ENCODE measurements at places on chromosomes 4 and X.

GRCh38 chrX:39912126-39912525 lies 185.6 kb downstream of the BCOR start:
- DNase-seq, result no peak
- H3K27ac ChIP-seq, result no peak overlapping the region
- H3K27me3 ChIP-seq, result peaks cover 56% of the 10 kb centered on the region
- no peak overlapping the region for H3K4me3 ChIP-seq
- no peaks in the 10 kb centered on the region for H3K36me3 ChIP-seq

GRCh38 chrX:103614999-103615398 lies 7.2 kb downstream of the TCEAL3 start:
- H3K4me1 ChIP-seq, result no peaks in the 10 kb centered on the region
- H3K27me3 ChIP-seq, result no peaks in the 10 kb centered on the region
- H3K36me3 ChIP-seq, result peaks cover 1% of the 10 kb centered on the region
- H3K27ac ChIP-seq, result no peak overlapping the region
- H3K4me3 ChIP-seq, result no peak overlapping the region

- no peaks in the 10 kb centered on the region for H3K36me3 ChIP-seq
- no peaks in the 10 kb centered on the region for H3K4me1 ChIP-seq
- no peak overlapping the region for H3K27ac ChIP-seq
- no peak for DNase-seq
- peaks cover 5% of the 10 kb centered on the region for H3K27me3 ChIP-seq
- H3K4me3 ChIP-seq, result no peak overlapping the region
Observed at GRCh38 chrX:84320614-84321013, 132.6 kb upstream of the RPS6KA6 start.

DNA sequence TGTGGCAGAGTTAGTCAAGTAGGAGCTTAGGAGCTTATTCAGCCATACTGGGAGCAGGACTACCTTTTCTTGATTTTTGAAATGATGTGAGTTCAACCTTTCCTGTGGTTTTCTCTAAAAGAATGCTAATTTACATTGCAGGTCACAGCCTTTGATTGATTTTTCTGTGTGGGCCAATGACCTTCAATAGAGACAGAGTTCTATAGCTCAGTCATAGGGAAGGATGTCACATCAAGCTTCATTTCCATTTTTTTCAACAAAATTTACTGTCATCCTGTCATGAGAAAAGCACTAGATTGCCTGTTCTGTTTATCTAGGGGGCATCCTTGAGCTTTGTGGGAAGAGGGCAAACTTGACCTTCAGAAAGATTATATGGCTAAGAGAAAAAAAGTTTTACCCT lies 448.7 kb downstream of the MID1IP1 start:
- H3K36me3 ChIP-seq, result no peaks in the 10 kb centered on the region
- DNase-seq, result no peak
- H3K4me1 ChIP-seq, result no peaks in the 10 kb centered on the region

GRCh38 chr4:88967883-88968331 lies 89.1 kb downstream of the FAM13A start:
- peaks cover 3% of the 10 kb centered on the region for H3K4me1 ChIP-seq
- H3K4me3 ChIP-seq, result no peak overlapping the region
- DNase-seq, result no peak
- no peaks in the 10 kb centered on the region for H3K36me3 ChIP-seq
- no peak overlapping the region for H3K27ac ChIP-seq

- no peaks in the 10 kb centered on the region for H3K27me3 ChIP-seq
- H3K4me3 ChIP-seq, result no peak overlapping the region
Observed at GRCh38 chrX:135384161-135384836, 37.4 kb upstream of the SMIM10L2A start.

GRCh38 chr4:183455431-183456195 lies 11.2 kb downstream of the CDKN2AIP start:
- DNase-seq, result peak; percentile 6
- no peak overlapping the region for H3K27ac ChIP-seq
- H3K36me3 ChIP-seq, result no peaks in the 10 kb centered on the region
- peaks cover 2% of the 10 kb centered on the region for H3K4me1 ChIP-seq

DNA sequence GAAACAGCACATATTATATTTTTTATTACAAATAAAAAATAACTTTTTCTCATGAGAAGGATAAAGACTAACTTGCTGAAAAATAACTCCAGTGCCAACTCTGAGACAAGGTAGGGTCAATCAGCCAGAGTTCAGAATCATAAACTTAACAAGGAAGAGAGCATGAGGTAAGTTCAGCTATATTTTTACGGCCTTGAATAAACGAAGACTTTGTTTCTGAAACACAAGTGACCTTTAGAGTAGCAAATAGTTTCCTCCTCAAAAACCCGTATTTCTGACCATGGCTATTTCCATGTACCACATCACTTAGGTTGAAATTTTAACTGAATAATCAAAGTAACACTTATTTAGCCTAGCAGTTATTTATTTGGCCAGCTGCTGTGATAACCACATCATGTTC lies 45.5 kb downstream of the PRDM5 start:
- H3K4me1 ChIP-seq, result no peaks in the 10 kb centered on the region
- H3K27ac ChIP-seq, result no peak overlapping the region
- H3K4me3 ChIP-seq, result no peak overlapping the region
- H3K36me3 ChIP-seq, result no peaks in the 10 kb centered on the region

DNA sequence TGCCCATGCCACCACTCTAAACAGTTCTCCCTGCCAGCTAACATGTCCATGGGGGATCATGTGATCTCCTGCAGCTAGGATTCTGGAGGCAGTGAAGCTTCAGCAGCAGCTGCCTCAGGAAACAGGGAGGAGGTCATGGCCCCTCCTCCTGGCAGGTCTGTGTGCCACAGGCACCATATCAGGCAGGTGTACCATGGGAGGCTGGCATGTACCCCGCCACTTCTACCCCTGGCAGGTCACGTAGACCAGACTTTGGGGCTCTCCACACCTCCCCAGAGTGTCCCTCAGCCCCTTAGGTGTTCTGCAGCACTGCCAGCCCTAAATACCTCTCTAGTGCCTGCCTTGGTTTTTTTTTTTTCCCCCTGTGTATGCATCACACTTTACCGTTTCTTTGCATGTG lies 110.5 kb upstream of the FAM47C start:
- H3K4me3 ChIP-seq, result no peak overlapping the region
- H3K4me1 ChIP-seq, result no peaks in the 10 kb centered on the region
- H3K27me3 ChIP-seq, result no peaks in the 10 kb centered on the region

DNA sequence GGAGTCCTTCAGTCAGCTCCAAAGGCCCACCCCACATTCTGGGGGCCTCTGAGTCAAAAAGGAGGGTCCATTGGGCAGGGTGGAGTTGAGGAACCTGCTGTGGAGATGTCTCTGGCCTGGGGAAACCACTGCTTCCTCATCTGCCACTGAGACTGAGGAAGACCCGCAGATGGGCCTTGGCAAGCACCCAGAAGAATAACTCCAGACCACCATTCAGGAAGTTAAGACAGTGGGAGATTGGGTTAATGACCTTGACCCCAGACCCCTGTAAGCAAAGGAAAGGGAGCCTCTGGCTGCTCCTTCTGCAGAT lies 8.1 kb upstream of the HSD17B10 start:
- no peak for DNase-seq
- H3K36me3 ChIP-seq, result no peaks in the 10 kb centered on the region
- H3K4me1 ChIP-seq, result peaks cover 7% of the 10 kb centered on the region
- no peak overlapping the region for H3K4me3 ChIP-seq
- peaks cover 46% of the 10 kb centered on the region for H3K27me3 ChIP-seq
- no peak overlapping the region for H3K27ac ChIP-seq

- H3K27ac ChIP-seq, result no peak overlapping the region
- H3K27me3 ChIP-seq, result peaks cover 3% of the 10 kb centered on the region
- H3K36me3 ChIP-seq, result no peaks in the 10 kb centered on the region
- no peak overlapping the region for H3K4me3 ChIP-seq
- H3K4me1 ChIP-seq, result peaks cover 14% of the 10 kb centered on the region
- no peak for DNase-seq
Observed at GRCh38 chr4:10031668-10032590, 10.6 kb upstream of the SLC2A9 start.

GRCh38 chr4:84403656-84404055 lies 95.4 kb downstream of the NKX6-1 start:
- no peak overlapping the region for H3K4me3 ChIP-seq
- H3K4me1 ChIP-seq, result no peaks in the 10 kb centered on the region
- no peak overlapping the region for H3K27ac ChIP-seq
- no peaks in the 10 kb centered on the region for H3K36me3 ChIP-seq
- no peaks in the 10 kb centered on the region for H3K27me3 ChIP-seq
- no peak for DNase-seq

GRCh38 chrX:47501226-47502074 lies 18.4 kb upstream of the ZNF41 start:
- peaks cover 21% of the 10 kb centered on the region for H3K27me3 ChIP-seq
- peak overlapping the region; percentile 30 for H3K4me3 ChIP-seq
- H3K4me1 ChIP-seq, result no peaks in the 10 kb centered on the region
- peak; percentile 47 for DNase-seq
- H3K27ac ChIP-seq, result no peak overlapping the region

DNA sequence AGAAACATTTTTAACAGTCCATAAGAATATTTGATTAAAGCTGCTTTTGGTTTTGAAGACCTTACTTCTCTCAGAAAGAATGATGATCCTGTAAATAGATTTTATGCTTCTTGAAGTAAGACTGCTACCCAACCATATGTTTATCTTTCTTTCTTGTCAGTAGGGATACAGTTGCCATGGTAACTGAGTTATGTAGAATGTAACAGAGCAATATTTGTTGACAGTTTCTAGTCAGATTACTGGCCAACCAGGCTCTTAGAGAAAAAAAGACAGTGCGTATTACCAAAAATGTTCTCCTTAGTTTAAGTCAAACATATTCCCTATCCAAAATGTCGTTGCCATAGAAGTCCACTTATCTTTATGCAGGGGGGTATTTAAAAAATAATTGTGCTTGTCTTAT lies 456.8 kb downstream of the PRR32 start:
- H3K4me1 ChIP-seq, result no peaks in the 10 kb centered on the region
- no peaks in the 10 kb centered on the region for H3K36me3 ChIP-seq
- H3K27ac ChIP-seq, result no peak overlapping the region
- H3K27me3 ChIP-seq, result no peaks in the 10 kb centered on the region
- DNase-seq, result no peak
- H3K4me3 ChIP-seq, result no peak overlapping the region

DNA sequence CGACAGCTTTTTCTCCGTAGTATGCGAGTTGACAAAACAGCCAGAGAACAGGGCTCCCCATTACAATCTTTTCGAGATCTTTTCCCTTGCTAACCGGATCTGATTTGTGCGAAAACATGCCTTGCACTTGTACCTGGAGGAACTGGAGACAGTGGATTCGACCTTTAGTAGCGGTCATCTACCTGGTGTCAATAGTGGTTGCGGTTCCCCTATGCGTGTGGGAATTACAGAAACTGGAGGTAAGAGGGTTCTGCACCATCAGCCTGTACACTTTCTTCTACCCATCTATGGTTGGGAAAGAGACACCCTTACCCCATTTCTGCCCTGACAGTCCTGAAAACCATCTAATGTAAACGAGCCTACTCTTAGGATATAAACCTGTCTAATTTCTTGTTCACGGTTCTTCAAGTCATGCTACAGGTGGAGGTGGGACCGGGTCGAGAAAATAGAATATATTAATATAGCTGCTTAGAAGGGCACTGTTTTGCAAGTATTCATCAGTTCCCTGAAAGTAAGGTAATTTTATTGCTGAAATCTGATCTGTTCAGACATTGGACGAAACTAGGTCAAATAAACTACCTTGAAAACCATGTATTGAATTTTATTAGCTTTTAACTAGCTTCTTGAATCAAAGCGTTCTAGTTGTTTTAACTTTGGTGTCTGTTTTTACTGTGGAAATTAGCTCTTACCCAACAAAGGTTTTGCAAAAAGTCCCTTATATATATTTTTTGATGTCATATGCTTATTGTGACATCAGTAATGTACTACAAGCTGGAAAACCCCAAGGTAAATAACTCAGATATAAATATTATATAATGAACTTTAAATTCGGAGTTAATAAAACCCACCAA lies 869 bp downstream of the TMEM184C start:
- peak overlapping the region; percentile 73 for H3K4me3 ChIP-seq
- no peak for DNase-seq
- peak overlapping the region; percentile 88 for H3K27ac ChIP-seq
- no peaks in the 10 kb centered on the region for H3K27me3 ChIP-seq
- H3K4me1 ChIP-seq, result peaks cover 6% of the 10 kb centered on the region
- H3K36me3 ChIP-seq, result peaks cover 5% of the 10 kb centered on the region

GRCh38 chr4:16677001-16677944 lies 221.2 kb downstream of the LDB2 start:
- DNase-seq, result no peak
- no peaks in the 10 kb centered on the region for H3K27me3 ChIP-seq
- no peak overlapping the region for H3K27ac ChIP-seq
- H3K4me1 ChIP-seq, result no peaks in the 10 kb centered on the region
- peak overlapping the region; percentile 21 for H3K4me3 ChIP-seq

DNA sequence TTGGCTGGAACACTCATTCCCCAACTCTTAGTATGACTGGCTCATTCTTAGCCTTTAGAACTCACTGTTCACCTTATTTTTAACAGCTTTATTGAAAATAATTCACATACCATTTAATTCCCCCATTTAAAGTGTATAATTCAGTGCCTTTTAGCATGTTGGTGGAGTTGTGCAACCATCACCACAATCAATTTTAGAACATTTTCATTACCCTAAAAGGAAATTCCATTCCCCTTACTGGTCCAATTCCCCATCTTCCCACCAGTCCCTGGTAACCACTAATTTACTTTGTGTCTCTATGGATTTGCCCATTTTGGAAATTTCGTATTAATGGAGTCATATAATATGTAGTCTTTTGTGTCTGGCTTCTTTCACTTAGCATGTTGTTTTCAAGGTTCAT lies 19.7 kb downstream of the NHSL2 start:
- DNase-seq, result peak; percentile 24
- no peak overlapping the region for H3K4me3 ChIP-seq
- H3K36me3 ChIP-seq, result no peaks in the 10 kb centered on the region
- no peaks in the 10 kb centered on the region for H3K4me1 ChIP-seq
- no peaks in the 10 kb centered on the region for H3K27me3 ChIP-seq

- DNase-seq, result no peak
- H3K27me3 ChIP-seq, result no peaks in the 10 kb centered on the region
- H3K4me3 ChIP-seq, result no peak overlapping the region
Observed at GRCh38 chr4:141417387-141417786, 196.7 kb downstream of the ZNF330 start.

- H3K27ac ChIP-seq, result no peak overlapping the region
- no peak overlapping the region for H3K4me3 ChIP-seq
- H3K27me3 ChIP-seq, result no peaks in the 10 kb centered on the region
- H3K4me1 ChIP-seq, result no peaks in the 10 kb centered on the region
- no peaks in the 10 kb centered on the region for H3K36me3 ChIP-seq
Observed at GRCh38 chrX:37776283-37776986, 3.4 kb upstream of the CYBB start.

GRCh38 chrX:9665113-9665512 lies 100.5 kb downstream of the GPR143 start:
- H3K27ac ChIP-seq, result no peak overlapping the region
- H3K4me3 ChIP-seq, result no peak overlapping the region
- H3K27me3 ChIP-seq, result no peaks in the 10 kb centered on the region
- no peaks in the 10 kb centered on the region for H3K36me3 ChIP-seq

DNA sequence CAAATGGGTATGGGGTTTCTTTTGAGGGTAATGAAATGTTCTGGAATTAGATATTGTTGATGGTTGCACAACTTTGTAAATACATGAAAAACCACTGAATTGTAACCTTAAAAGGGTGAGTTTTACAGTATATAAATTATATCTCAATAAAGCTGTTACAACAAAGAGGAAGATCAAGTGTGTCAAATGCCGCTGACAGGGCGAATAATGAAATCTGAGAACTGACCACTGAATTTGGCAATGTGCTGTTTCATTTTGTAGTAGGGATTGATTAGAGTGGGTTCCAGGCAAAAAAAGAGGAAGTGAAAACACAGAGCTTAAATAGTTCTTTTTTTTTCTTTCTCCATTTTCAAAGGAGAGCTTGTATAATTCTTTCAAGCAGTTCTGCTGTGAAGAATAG lies 161.1 kb upstream of the NAP1L5 start:
- no peaks in the 10 kb centered on the region for H3K4me1 ChIP-seq
- no peaks in the 10 kb centered on the region for H3K27me3 ChIP-seq
- no peak overlapping the region for H3K27ac ChIP-seq
- no peaks in the 10 kb centered on the region for H3K36me3 ChIP-seq
- no peak for DNase-seq
- no peak overlapping the region for H3K4me3 ChIP-seq
